ENCODE measurements at places on chromosomes 6 and 20.

DNA sequence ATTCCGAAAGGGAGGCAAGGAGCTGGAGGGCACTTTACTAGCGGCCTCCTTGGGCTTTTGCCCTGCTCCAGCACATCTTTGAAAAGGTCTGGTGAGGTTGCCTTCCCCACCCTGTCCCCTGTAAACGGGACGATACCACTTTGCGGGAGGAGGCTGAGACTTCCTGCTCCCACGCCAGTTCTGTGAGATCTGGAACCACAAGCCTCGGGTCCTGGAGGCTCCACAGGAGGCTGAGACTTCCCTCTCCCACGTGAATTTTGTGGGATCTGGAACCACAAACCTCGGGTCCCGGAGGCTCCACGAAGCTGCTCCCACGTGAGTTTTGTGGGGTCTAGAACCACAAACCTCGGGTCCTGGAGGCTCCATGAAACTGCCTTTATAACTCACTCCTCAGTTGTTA lies 209.3 kb downstream of the DLL1 start:
- DNase-seq: no peak

- no peak for DNase-seq
Measured at GRCh38 chr6:86030875-86031274, 388.2 kb upstream of the SYNCRIP start.

- no peak for DNase-seq
Measured at GRCh38 chr6:98433325-98434056, 400.9 kb upstream of the POU3F2 start.

- DNase-seq: no peak
Measured at GRCh38 chr6:390914-391558, 516 bp upstream of the IRF4 start.

- no peak for DNase-seq
Measured at GRCh38 chr20:13131688-13132087, 89.4 kb upstream of the ISM1 start.
